ENCODE measurements at places on chromosomes 6 and 20. TPM values are rescaled to one million over a fixed set of nuclear protein-coding genes. Genes with fewer than 3 reads are reported as not detected.

GRCh38 chr6:116255246-116255800, 1.4 kb upstream of the TSPYL4 start:
- DNase-seq = no peak

DNA sequence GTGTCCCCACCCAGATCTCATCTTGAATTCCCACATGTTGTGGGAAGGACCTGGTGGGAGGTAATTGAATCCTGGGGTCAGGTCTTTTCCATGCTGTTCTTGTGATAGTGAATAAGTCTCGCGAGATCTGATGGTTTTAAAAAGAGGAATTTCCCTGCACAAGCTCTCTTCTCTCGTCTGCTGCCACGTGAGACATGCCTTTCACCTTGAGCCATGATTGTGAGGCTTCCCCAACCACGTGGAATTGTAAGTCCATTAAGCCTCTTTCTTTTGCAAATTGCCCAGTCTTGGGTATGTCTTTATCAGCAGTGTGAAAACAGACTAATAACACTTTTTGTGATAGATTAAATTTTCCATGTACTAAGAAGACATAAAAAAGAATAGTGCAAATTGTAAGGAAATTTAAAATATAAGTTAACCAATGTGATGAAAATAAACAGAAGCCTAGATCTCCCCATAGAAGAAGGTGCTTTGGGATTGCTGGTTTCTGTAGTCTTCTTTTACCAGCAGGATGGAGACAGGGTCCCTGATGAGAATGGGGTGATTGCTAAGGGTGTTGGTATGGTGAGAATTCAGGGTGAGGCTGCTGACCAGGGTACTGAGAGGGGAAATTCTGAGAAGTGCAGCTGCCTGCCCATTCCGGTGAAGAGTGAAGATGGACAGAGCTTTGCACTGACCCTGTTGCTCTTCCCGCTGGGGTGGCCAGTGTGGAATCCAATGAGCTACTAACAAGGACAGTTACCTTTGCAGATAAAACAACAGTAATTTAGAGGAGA, 50.7 kb downstream of the BMP2 start:
- DNase-seq = no peak

Gene RBM12
- 90.6 TPM for polyA plus RNA-seq

DNA sequence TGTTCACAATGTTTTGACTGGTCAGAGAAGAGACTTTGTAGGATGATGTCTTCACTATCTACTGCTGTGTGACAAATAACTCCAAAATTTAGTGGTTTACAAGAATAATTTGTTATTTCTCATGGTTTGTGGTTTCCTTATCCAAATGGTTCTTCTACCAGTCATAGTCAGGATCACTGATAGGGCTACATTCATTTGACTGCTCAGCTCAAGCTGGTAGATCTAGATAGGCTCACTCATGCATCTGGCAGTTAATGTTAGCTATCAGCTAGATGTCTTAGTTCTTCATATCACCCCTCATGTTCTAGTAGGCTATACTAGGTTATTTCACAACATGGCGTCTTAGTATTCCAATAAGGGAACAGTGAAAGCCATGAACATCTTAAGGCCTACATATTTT, 131.0 kb downstream of the ID4 start:
- no peak for DNase-seq

DNA sequence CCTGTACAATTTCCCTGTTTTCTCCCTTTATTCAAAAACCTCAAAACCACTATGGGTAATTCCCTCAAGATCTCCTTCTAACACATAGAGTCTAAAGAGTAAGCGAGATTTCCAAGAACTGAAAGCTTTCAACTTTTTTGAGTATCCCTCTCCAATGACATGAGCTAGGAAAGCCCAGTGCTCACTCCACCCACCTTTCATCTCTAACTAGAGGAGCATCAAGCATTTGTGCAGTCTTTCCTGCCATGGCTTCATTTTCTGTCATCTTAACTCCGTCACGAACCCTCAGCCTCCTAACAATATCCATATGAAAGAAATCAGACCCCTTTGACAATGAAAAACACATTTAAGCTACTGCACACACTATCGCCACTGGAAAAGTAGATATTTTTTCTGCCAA, 91.9 kb upstream of the SUPT3H start:
- no peak for DNase-seq

GRCh38 chr20:54351371-54352136, 123.8 kb upstream of the DOK5 start:
- DNase-seq = no peak

Gene PDE7B
- 2.0 TPM for polyA plus RNA-seq

Gene ROS1
- not detected for polyA plus RNA-seq

- DNase-seq = no peak
These were observed 53.3 kb downstream of the MYB start for GRCh38 chr6:135234492-135234780.

- DNase-seq = no peak
These were observed 6.6 kb upstream of the KIF13A start for GRCh38 chr6:17994019-17994418.

DNA sequence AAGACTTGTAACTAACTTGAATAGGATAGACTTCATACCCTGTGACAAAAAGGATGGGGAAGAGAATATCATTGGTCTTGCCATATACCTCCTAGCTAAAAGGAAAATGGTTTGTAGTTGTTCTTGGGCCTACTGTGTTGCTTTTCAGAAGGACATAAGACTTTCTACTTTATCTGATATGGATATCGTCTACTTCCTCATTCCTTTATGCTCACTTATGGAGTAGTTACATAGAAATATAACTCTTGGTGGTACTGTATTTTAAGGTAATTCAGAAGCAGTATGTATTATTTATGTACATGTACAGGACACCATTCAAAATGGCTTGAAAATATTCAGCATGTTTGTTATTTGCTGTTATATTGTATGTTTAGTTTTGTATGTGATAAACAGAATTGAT, 8.0 kb downstream of the FAM217B start:
- DNase-seq = no peak

DNA sequence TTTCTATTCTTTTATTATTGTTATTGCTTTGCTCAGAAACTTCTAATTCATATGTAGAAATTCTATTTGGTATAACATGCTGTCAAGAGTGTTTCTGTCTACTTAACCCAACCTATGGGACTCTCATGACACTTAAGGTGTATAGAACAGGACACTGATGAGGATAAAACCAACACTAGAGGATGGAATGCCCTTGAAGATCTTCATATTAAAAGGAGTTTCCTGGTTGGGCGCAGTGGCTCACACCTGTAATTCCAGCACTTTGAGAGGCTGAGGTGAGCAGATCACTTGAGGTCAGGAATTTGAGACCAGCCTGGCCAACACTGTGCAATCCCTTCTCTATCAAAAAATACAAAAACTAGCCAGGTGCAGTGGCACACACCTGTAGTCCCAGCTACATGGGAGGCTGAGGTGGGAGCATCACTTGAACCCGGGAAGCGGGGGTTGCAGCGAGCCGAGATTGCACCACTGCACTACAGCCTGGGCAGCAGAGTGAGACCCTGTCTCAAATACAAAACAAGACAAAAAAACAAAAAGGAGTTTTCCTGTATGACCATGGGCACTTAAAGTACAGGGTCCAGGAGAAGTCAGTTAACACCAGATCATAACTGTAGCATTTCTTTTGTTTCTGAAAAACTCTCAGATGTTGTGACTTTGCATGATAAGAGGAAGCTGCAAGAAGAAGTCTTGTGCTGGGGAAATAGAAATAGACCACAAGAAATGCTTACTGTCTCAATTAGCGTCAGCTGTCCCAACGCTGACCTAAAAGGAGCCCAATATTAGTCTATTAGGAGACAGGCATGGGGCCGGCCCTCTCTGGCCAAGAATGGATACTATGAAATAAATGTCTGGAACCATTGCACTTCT, 38.9 kb upstream of the CD2AP start:
- DNase-seq = no peak

DNA sequence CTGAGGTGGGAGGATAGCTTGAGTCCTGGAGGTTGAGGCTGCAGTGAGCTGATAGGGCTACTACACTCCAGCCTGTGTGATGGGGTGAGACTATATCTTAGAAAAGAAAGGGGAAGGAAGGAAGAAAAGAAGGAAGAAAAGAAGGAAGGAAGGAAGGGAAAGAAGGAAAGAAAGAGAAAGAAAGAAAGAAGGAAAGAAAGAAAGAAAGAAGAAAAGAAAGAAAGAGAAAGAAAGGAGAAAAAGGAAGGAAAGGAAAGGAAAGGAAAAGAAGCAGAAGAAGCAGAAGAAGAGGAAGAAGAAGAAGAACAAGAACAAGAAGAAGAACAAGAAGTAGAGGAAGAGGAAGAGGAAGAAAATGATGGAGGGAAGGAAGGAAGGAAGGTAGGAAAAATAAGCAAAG, 1130.2 kb upstream of the MAP3K7 start:
- DNase-seq = no peak

Gene THBS2
- polyA plus RNA-seq = 19.4 TPM

Gene COL9A3
- polyA plus RNA-seq = 51.8 TPM

DNA sequence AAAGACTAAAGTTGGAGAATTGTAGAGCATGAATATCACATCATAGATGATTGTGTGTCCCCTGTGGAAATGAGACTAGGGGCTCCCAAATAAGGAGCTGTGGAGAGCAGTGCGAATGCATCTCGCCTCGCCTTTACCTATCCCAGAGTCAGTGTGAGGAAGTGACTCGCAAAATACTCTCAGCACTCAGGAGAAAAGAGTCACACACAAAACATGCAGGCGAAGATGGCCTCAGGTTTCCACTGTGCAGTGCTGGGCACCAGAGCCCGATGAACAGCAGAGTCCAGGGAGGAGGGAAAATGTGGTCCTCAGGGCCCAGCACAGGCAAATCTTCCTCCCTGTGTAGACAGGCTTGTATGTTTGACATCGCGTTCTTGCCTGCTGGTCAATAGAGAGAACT, 126.5 kb upstream of the AFDN start:
- no peak for DNase-seq

DNA sequence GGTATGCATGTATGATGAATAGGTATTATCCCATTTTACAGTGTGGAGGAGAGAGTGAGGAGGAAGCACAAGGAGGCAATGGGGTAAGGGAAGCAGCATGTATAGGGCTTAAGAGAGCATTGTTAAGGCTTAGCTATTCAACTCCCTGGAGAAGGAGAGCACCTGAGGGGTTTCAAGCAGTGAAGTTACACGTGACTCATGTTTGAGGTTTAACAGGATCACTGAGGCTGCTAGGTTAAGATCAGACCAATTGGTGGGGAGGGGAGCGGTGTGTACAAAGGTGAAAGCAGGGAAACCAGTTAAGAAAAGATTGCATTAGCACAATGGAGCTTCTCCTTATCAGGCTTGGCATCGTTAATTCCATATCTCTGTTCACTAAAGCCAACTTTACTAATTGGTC, 64.4 kb upstream of the NHSL1 start:
- no peak for DNase-seq

DNA sequence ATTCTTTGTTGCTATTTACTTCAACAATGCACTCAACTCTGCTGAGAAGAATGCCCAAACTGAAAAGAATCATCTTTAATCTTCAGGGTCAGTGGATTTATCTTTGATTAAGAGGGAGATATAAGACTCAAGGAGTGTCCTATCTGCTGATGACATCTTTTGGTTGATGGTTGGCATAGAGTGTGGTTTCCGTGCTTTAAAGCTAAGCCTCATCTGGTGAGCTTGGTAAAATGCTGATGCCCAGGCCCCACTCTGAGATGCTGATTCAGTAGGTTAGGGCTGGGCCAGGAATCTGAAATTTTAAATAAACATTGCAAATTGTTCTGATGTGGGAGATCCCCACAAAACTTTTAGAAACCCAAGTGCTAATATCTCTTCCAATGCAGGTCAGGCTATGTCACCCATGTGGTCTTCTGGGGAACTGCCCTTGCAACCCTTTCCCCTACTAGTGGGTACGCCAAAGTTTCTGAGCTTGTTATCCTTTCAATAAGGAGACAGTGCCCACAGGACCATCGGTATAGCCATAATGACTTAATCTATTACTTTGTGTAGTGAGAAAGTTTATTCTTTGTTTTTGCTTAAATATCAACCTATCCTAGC, 68.5 kb upstream of the ARMH2 start:
- DNase-seq = no peak

DNA sequence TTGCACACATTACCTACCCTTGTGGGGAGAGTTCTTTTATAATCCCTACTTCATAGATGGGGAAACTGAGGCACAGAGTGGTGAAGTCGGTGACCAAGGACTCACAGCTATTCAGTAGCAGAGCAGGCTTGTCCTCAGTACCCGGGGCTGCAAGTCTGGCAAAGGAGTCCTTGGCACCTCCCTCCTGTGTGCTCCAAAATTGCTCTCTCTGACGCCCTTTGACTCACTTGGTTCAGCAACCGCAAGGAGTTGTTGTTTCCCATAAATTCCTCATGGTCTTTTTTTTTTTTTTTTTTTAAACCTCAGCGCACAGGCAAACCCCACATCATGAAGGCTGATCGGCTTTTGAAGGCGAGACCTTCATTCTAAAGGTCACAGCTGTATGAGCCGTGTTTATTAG, 143.2 kb downstream of the CEBPB start:
- DNase-seq = no peak

GRCh38 chr6:40809627-40810026, 222.5 kb upstream of the LRFN2 start:
- DNase-seq = no peak

- no peak for DNase-seq
These were observed 13.7 kb upstream of the MLN start for GRCh38 chr6:33817489-33817888.

Gene GHRH
- polyA plus RNA-seq = not detected

DNA sequence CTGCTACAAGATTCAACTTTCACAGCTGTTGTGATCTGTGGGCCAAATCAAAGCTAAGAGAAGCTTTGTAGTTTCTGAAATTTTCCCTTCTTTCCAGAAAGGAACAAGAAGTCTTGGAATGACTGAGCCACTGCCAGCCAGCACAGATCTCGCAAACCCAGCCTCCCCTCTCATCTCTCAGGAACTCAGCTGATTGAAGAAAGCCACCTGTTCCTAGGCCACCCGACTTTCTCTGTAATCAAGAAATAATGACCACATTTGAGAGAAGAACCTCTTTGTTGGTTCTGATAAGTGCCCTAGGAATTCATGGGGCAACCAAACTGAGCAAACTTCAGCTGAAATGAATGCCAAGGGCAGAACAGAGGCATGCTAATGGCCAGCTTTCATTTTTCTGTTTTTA, 61.7 kb downstream of the HDGFL1 start:
- DNase-seq = no peak

GRCh38 chr6:164507206-164507940, 802.0 kb downstream of the C6orf118 start:
- peak; percentile 19 for DNase-seq

GRCh38 chr6:103799971-103800670, 1059.6 kb downstream of the HACE1 start:
- no peak for DNase-seq

- DNase-seq = no peak
These were observed 21.2 kb downstream of the TRAM2 start for GRCh38 chr6:52555518-52556233.

GRCh38 chr20:6566821-6567220, 200.7 kb upstream of the BMP2 start:
- no peak for DNase-seq

Data from left renal pelvis (tissue), 4 donors.